ENCODE measurements at places on chromosomes 13 and 19.

GRCh38 chr13:110236431-110236830 lies 70.5 kb downstream of the COL4A1 start:
- no peak overlapping the region for H3K4me3 ChIP-seq
- H3K36me3 ChIP-seq, result no peaks in the 10 kb centered on the region
- no peaks in the 10 kb centered on the region for H3K4me1 ChIP-seq
- DNase-seq, result no peak
- no peak overlapping the region for H3K27ac ChIP-seq
- H3K27me3 ChIP-seq, result peaks cover 48% of the 10 kb centered on the region

- H3K27ac ChIP-seq, result no peak overlapping the region
- no peak for DNase-seq
- no peaks in the 10 kb centered on the region for H3K4me1 ChIP-seq
These were observed 293.7 kb downstream of the PCDH17 start for GRCh38 chr13:57925250-57925649.

GRCh38 chr19:40223135-40223822 lies 3.2 kb downstream of the CCNP start:
- H3K4me1 ChIP-seq, result peaks cover 15% of the 10 kb centered on the region
- peak; percentile 28 for DNase-seq
- H3K27me3 ChIP-seq, result peaks cover 55% of the 10 kb centered on the region
- peaks cover 15% of the 10 kb centered on the region for H3K36me3 ChIP-seq

DNA sequence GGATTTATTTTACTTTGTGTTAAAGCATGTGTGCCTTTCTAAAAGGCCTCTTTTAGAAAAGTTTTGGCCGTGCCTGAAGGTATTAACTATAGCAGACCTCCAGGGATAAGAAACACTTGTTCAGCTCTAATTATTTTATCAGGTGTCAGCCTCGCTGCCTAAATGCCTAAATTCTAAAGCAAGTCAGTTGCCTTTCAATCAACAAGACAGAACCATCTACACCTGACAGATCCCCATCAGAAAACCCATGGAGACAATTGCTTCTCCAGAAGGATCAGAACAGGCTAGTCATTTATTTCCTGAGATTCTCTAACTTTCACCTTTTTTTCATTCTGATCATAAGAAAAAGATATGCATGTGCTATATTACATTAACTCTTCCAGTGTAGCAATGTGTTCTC lies 171.4 kb upstream of the GPC6 start:
- H3K27ac ChIP-seq, result no peak overlapping the region
- no peak for DNase-seq
- no peaks in the 10 kb centered on the region for H3K4me1 ChIP-seq
- no peak overlapping the region for H3K4me3 ChIP-seq

DNA sequence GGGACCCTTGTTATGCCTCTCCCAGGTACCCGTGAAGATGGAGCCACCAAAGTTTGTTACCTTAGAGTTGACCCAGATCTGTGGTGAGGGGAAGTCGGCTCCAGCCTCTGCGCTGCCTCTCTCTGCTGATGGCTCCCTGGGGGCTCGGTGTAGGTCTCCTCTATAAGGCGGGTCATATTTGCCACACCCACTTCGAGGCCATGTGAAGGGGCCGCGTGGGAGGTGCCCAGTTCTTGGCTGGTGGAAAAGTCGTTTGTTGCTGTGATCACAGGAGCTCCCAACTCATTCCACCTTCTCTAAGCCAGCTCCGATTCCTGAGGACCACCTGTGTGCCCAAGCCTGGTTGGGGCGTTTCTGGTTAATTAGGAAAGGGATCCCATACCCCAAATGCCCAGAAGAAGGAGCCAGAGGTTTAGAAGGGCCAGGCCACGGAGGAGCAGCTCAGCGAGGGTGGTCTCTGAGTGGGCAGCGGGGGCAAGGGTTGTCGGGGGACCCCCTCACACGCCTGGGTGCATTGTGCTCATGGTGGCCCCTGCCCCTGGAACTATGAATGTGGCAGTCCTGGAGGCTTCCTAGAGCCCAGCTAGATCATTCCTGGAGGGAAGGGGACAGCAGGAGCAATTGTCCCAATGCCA lies 296.5 kb downstream of the ZNF536 start:
- no peaks in the 10 kb centered on the region for H3K36me3 ChIP-seq
- peaks cover 54% of the 10 kb centered on the region for H3K27me3 ChIP-seq
- H3K4me3 ChIP-seq, result no peak overlapping the region
- no peak for DNase-seq
- H3K27ac ChIP-seq, result no peak overlapping the region
- H3K4me1 ChIP-seq, result no peaks in the 10 kb centered on the region

DNA sequence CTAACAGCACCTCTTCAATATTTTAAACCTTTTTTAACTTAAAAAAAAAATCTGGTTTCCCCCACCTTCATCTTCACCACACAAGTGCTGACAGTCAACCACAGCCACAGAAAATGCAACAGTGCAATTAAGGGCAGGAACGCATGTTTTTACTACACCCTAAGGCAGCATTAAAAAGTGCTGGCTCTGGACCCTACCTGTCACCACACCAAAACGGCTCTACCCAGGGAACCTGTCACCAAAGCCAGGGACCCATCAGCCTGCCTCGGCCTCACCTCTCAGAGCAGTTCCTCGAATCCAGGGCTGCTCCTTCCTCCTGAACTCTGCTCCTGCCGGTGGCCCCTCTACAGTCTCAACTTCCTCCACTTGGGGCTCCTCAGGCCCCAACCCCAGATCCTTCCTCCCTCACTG lies 22.5 kb upstream of the SLC35E1 start:
- DNase-seq, result peak; percentile 60
- H3K36me3 ChIP-seq, result peaks cover 48% of the 10 kb centered on the region
- peaks cover 46% of the 10 kb centered on the region for H3K4me1 ChIP-seq
- peak overlapping the region; percentile 91 for H3K27ac ChIP-seq
